NAMALWA (cell line): ENCODE measurements at places on chromosomes 4 and X.

DNA sequence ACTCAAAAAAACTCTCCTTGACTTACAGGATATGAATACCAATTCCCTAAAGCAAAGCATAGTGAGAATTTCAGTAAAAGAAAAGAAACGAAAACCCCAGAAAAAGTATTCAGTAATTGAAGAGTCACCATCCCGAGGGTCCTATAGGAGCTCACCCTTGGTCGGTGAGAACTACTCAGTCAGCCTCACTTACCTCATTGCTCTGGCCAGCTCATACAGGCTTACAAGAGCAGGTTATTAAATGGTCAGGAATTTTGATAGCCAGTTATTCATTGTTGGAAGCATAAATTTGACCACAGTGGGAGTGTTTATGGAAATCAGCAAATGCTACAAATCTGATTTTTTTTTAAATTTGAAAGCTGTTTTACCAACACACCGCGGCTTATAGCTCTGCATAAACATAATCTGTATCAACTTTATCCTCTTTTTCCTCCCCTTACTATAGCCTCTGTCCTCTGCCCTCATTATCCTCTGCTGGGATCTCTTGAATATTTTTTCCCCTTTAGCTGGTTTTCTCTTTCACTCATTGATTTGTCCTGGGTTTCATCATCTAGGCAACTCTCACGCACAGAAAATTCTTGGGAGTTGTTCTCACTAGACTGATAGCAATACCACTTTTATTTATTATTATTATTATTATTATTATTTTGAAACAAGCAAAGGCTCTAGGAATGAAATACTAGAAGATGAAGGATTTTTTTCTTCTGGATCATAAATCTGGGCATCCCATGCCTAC, 11.0 kb upstream of the CXCL2 start:
- DNase-seq, result no peak

DNA sequence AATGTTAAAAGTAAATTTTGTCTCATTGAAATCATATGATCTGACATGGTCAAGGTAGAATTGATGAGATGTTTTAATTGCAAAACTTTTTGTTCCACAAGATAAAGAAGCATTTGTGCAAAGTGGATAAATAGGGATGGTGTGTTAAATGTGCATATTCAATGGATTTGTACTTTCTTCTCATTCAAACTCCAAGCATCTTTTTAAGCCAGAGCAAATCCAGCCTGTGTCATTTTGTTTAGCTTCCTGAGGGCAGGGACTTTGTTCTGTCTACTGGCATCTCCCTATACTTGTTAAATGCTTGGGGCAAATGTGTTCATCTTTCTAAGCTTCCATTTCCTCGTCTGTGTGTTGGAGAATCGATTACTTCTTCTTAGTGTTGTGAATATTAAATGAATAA, 200.3 kb downstream of the SLIT2 start:
- DNase-seq, result no peak

DNA sequence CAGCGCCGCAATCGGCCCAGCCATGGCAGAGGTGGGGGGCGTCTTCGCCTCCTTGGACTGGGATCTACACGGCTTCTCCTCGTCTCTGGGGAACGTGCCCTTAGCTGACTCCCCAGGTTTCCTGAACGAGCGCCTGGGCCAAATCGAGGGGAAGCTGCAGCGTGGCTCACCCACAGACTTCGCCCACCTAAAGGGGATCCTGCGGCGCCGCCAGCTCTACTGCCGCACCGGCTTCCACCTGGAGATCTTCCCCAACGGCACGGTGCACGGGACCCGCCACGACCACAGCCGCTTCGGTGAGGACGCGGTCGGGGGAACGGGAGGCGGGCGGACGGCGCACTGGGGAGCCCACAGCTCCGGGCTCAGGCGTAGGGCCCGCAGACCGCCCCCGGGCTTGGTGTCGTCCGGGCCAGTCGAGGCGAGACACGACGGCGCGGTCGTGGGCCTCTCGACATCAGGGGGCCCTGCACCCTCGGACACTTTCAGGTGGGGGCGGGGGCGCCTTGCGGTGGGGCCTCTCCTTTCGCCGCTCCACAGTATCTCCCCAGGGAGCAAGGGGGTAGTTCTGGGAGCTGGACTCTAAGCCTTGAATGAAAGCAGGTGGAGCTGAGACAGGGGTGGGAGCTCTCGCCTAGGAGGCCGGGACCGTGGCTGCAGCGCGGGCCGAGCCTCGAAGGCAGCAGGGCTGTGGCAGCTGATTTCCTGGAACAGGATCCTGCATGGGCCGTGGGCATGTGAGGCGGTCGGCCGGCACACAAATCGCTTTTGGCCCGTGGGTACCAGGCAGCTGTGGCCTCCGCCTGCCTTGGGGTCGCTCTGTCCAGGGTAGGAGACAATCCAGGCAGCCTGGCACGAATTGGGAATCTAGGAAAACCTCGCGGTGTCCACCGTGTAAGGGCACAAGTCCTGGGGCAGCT, 722 bp downstream of the FGF16 start:
- no peak for DNase-seq

GRCh38 chr4:60396341-60397049, 803.6 kb upstream of the ADGRL3 start:
- DNase-seq, result no peak

DNA sequence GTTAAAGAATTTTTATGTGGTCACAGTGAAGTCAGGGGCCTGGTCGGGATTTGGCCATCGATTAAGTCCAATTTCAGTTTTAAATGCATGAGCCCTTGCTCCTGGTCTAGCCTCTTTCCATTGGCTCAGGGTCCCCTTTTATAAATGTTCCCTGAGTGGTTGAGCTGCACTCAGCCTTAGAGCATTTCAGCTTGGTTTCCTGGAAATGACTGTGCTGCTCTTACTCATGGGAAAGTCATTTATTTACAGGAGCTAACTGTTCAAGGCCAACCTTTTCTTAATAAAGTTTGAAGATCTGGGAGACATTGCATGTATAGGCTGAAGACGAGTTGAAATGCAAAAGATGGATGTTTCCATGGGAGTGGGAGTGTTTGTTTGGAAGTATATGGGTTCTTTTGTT, 98.8 kb upstream of the CLNK start:
- DNase-seq, result no peak

- peak; percentile 30 for DNase-seq
Measured at GRCh38 chr4:85475631-85476233, 782 bp downstream of the ARHGAP24 start.

DNA sequence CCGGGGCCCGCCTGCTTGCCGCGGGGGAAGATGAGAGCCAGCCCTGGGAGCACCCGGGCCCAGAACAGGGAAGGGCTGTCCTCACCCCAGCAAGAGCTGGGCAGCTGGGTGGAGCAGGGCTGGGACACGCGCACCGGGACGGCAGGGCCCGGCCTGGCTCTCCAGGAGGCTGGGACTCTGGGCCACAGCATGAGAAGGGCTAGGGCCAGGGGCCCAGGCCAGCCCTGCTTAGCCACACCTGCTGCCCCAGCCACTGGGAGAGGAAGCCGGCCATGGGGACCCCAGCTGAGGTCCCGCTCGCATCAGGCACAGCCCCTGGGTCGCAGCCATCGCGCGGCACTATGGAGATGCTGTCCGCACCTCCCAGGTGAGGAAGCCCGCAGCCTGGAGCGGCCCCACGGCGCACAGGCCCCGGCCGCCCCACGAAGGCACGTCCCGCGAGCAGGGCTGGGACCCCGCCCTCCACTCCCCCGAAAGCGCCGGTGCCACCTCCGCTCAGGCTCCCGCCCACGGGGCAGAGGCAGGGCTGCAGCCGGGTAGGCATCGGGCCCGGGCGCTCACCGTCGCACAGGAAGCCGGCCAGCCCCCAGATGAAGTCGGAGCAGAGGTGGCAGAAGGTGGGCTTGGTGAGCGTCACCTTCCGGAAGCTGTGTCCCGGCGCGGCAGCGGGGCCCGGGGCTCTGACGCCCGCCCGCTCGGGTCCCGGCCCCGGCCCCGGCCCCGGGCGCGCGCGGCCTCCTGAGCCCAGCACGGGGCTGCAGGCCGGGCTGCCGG, 531 bp downstream of the DGKQ start:
- DNase-seq, result peak; percentile 47

DNA sequence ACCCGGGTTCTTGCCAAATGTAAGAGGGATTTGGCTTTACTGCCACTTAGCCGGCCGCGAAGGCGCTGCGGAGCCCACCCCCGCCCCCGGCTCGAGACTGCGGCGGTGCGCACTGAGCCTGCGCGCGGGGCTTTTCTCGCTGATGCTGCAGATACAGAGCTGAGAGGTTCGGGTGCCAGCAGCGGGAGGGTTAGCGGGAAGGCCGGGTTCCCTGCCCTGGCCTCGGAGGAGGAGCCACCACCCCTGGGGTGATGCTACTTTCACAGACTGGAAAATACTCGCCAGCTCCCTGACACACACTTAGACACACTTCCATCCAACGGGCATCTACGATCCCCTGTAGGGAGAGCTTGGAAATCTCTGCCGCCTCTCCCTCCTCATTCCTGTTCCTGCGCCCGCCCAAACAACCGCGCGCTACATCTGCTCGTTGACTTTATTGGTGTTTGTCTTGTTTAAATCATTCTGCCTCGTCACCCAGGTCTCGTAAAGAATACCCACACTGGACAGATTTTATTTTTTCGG, 2.1 kb upstream of the PCDH7 start:
- DNase-seq, result no peak

DNA sequence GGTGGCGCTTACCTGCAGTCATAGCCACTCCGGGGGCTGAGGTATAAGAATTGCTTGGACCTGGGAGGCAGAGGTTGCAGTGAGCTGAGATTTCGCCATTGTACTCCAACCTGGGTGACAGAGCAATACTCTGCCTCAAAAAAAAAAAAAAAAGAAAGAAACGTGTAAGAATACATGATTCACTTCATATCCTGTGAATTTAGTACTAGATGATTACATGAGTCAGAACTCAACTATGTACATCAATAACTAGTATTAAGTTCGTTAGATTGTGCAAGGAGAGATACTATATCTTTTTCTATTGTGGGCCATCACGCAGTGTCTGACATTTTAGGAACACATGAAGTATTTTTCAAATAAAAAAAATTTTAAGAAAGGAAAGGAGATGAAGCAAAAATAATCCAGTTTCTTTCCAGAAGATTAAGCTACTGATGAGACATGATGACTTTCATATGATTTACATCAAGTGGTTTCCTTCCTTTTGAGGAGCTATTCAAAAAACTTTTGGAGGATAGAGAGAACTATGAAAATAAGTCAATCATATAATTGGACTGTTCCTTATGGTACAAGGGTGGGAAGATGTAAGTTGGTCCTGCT, 64.7 kb upstream of the EXOC1L start:
- no peak for DNase-seq

DNA sequence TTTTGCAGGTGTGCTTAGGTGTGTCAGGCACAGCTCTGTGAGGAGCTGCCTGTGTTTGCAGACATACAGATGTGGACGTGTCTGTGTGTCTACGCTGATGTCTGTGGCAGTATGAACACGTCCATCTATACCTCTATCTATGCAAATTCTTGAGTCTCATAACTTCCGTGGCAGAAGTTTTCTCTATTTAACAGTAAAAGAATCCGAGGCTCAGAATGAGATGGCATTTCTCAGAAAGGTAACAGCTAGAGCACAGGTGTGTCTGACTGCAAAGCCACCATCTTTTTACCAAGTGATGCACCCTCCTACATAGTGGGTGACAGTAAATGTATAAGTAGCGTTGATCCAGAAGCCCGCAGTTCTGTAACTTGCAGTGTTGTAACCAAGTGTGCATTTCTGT, 39.9 kb upstream of the CYP4V2 start:
- DNase-seq, result no peak

GRCh38 chrX:78011846-78012245, 42.4 kb upstream of the PGAM4 start:
- no peak for DNase-seq

GRCh38 chrX:154715825-154716224, 35.1 kb downstream of the GAB3 start:
- DNase-seq, result no peak

DNA sequence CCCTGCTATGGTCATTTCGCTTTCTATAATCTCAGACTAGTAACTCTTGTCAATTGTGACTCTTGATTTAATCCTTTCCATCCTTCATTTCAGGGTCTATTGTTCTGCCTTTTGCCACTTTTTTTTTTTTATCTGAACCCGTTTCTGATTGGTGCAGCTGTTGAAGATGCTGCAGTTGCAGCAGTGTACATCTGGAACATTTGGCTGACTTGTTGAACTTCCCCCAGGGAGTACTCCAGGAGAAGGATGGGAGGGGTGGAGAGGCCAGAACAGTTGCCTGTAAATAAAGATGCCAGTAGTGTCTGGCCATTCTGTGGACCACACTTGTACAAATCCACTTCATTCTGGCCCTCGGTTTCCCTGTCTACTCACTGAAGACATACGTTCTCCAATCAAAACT, 1.0 kb upstream of the EDA start:
- no peak for DNase-seq

DNA sequence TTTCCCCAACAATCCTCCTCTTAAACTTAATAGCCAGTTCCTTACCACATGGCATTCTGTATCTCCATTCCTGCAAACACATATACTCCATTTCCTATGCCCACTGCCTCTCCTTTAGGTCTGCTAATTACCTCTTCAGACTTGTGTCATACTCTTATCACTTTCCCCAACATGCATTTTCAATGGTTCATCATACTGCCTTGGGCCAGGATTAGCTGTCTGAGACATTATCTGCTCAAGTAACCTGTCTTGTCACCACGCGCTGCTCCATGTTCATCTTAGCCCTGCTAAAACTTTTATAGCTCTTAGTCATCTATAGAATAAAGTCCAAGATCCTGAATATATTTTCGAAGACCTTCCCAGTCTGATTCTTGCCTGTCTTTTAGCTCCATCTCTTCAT, 224.1 kb upstream of the GK2 start:
- no peak for DNase-seq

DNA sequence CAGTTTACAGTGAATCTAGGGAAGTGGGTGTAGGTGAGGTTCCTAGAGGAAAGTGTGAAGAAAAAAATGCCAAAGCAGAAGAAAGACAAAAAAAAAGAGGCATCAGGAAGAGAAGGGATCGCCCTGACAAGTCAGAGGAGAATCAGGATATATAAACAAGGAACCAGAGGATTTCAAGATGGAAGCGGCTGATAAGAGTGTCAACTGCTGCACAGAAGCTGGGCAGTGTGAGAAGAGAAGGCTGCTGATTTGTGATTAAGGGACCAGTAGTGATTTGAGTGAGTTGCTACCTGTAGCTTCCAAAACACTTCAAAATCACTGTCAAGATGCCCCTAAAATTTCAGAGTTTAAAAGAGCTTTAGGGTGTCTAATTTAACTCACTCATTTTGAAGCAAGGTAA, 258.2 kb downstream of the PPP3CA start:
- no peak for DNase-seq

GRCh38 chrX:19893727-19894126, 6.3 kb upstream of the SH3KBP1 start:
- DNase-seq, result no peak

DNA sequence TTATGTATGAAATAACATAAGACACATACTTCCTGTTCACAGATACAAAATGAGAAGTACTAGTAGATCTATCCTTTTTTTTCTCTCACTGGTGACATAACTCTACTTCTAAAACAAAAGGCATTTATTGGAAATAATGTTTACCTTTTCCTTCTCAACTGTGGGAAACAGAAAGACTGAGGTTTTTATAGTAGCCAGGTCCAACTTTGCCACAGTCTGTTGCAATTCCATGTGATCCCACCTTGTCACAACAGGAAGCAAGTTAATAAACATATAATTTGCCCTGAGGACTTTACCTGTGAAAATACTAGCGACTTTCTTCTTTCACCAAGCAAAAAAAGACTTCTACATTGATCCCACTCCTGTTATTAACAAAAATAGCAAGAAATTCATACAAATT, 475.8 kb downstream of the PDGFC start:
- DNase-seq, result no peak
